Fibroblast of skin of left biceps (primary cell): ENCODE measurements at places on chromosomes 5 and 9.
A peak's percentile ranks its signal among the peaks of the same experiment; 100 is the strongest.

GRCh38 chr5:122219436-122220166 lies 90.3 kb downstream of the ZNF474 start:
- no peak for DNase-seq

DNA sequence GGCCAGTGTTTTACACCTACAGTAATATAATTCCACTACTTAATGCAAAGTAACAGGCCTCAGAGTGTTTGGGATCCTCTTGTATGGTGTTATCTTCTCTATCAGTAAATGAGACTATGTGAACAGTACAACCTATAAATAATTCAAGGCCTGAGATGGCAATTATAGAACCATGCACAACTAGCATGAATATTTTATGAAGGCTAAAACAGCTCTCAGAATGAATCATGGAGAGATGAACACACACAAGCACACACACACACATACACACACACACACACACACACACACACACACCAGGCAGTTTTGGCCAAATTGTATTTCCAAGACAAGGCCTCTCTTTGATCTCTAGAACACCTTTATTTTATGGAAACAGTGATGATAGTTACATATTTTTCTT lies 224.9 kb downstream of the EBF1 start:
- no peak for DNase-seq

- peak; percentile 10 for DNase-seq
These were observed 177.2 kb downstream of the OSTF1 start for GRCh38 chr9:75265525-75265972.

GRCh38 chr5:72251386-72251785 lies 68.7 kb downstream of the MRPS27 start:
- DNase-seq: no peak

DNA sequence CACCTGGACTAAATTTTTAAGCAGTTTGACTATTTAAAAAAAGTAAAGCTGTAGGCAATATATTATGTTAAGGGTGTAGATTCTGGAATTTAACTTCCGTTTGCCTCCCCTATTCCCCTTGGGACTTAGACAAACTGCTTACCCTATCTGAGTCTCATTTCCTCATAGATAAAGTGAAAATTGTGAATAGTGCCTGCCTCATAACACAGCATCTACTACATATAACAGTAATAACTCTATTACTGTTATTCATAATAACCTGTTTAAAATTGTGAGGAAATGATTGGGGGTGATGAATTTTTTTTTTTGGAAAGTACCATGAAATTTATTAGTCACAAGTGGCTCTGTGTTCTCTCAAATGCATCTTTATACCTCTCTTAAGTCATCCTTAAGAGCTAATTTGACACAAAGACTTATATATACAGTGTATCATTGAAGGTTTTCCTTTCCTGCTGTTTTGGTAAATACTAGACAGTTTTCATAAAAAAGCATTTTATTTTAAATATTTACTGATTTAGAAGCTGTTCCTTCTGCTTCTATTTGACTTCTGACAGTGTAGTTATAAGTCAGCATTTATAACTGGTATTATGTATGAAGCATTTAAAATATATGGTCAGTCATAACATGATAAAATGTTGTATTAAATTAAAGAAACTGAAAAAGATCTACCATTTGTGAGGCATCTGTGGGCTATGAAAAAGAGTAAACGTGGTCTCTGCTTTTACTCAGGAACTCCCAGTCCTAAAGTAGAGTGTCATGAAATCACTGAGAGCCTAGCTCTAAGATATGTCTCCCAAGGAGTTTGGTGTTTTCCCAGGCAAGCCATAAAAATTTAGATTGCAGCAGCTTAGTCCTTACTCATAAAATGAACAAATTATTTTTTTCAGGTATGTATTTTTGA lies 46.4 kb downstream of the MCCC2 start:
- DNase-seq: no peak

DNA sequence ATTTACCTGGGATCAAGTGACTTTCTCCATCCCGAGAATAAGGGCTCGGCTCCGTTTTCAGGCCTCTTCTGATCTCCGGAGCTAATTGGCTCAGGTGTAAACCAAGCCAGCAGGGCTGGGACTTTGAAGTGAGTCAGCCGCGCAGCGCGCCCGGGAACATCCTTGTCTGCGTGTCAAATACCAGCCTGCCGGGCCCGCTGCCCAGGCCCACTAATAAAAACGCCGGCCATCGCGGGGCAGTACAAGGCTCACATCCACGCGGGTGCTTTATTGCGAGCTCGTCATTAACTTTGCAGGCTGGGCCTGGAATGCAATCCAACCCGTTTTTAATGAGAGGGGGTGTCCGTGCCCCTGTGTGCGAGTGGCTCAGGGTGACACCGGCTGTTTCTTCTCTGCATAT lies 416.8 kb downstream of the IRX2 start:
- DNase-seq: no peak

GRCh38 chr9:94584555-94584954 lies 9.1 kb downstream of the FBP2 start:
- no peak for DNase-seq

DNA sequence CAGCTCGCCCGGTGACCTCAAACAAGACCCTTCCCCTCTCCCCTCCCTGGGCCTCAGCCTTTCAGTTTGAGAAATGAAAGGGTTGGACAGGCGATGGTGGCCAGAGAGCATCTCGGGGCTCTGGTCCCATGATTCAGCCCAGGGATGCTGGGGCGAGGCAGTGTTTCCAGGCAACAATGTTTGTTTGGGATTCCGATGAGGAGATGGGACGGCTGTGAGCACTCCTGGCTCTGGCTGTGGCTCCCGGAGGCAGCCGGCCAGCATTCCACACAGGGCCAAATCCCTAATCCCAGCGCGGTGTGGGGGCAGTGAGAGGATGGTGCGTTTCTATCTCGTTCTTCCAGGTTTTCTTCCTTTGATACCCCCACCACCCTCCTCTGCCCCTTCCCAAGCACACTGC lies 66.0 kb downstream of the HMCN2 start:
- DNase-seq: peak; percentile 23

GRCh38 chr5:115377468-115378217 lies 81.2 kb upstream of the CCDC112 start:
- peak; percentile 81 for DNase-seq

DNA sequence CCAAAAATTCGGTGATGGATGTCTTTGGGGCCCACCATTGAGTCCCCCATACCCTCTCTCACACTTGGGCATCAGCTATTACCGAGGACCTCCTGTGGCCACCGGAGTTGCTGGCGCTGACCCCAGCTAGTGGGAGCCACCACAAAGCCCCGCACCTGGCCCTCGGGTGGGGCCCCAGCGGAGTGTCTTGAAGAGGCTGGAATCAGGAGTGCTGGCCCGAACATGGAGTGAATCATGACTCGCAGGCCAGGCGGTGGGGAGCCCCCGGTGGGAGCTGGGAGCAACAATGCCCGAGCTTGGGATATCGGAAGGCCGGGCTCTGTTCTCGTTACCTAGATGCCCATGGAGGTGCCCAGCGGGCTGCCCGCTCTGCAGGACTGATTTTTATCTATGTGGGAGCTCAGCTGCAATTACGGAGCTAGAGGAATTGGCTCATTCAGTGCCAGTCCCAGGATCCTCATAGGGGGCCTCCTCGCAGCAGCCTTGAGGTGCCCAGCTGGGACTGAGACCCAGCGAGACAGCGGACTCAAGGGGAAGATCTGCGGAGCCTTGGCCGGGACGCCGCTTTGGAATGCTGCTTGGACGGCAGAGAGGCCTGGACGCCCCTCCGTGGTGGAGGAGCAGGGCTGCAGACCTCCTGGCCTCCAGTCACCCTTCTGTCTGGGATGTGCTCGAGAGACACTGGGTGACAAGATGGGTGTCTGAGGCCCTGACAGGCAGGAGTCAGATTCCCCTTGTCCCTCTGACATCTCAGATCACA lies 70.8 kb downstream of the PSMB7 start:
- no peak for DNase-seq

- DNase-seq: no peak
These were observed 25.1 kb downstream of the IL7R start for GRCh38 chr5:35881758-35882157.

DNA sequence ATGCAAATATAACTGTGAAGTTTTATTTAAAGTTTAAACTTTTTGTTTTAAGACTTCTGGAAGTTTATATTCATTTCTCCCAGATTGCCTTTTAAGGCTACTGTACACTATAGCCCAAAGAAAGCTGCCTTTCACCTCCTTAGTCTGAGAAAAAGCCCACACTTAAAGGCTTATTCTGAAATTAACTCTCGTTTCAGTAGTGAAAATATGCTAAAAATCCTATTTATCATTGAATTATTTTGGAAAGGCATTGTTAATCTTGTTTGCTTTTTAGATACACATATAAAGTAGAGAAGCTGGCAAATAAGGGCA lies 3.3 kb upstream of the PURA start:
- DNase-seq: no peak

- no peak for DNase-seq
These were observed 57.4 kb upstream of the NOTCH1 start for GRCh38 chr9:136603216-136603615.

GRCh38 chr5:167155387-167156005 lies 1135.9 kb upstream of the WWC1 start:
- no peak for DNase-seq

DNA sequence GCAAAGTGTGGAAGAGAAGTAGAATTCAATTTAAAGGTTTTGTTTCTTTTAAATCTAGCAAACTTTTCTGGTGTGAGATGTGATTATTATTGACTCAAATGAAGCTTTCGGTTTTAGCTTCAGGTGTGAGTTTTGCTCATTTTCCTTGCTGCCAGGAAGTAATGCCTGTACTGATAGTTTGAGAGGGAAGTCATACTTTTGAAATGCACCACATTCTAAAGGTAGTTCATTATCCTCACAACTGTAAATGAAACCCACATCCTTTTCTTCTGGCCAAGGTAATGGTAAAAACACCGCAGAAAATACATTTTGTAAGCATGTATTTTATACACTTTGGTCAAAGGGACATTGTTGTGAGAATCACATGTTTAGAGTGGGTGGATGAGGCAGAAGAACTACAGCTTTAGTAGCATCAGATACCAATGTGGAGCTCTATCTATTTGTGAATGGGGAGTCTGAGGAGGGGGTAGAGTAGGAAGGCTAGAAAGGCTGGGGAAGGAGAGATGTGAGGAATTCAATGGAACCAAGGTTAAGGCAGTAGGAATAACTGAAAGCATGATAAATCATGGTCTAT lies 167.0 kb upstream of the CDKN2B start:
- DNase-seq: no peak

DNA sequence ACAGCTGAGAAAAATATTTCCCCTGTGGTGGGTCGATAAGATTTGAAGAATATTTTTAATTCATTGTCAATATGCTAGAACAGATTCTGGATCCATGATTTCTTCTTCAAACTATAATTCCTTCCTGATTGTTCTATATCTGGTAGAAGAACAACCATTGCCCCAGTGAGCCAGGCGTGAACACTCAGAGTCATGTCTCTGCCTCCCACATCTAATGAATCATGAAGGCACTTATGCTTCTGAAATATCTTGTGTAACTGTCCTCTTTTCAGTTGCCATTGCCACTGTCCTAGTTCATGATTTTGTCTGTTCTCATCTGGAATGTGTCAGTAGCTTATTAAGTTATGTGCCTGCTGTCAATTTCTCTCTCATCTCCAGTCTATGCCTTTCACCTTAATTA lies 40.0 kb downstream of the GABRG2 start:
- DNase-seq: no peak

GRCh38 chr5:55055183-55055582 lies 31.1 kb downstream of the GZMK start:
- DNase-seq: no peak

GRCh38 chr9:96440671-96441199 lies 9.2 kb upstream of the HABP4 start:
- DNase-seq: no peak

- DNase-seq: no peak
These were observed 155.5 kb upstream of the GRIN3A start for GRCh38 chr9:101893661-101894646.

DNA sequence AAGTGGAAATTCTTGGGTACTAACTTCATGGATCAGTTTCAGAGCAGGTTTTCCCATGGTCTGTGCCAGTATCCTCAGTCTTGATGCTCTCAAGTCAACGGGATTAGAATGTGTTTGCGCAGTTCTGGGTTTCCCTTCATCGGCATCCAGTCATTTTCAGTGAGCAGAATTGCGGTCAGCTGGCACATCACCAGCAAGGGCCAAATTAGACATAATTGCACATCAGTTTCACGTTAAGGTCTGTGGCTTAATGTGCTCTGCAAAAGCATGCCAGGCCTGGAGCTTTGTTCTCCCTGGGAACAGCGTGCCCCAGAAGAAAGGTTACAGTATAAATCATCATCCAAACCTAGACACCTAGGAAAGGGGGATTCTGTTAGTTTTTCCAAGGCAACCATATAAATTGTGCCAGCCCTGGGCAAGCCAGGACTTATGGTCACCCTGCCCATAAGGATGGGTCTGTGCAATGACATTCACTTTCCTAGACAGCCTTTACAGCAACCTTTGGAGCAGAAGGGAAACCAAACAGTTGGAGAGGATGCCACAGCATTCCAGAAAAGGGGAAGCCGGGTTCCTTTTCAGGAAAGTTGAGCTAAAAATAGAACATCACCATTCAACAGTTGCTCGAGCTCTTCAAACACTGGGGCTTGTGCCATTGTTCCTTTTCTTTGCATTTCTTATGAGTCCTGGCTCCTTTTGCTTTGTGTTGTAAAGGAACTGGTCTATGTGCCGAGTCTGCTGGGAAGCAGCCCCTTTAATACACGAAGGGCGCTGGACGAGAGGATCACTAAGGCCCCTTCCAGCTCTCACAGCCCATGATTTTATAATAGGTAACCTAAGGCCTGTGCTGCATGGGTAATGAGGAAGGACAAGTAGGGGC lies 23.1 kb downstream of the IQGAP2 start:
- no peak for DNase-seq

DNA sequence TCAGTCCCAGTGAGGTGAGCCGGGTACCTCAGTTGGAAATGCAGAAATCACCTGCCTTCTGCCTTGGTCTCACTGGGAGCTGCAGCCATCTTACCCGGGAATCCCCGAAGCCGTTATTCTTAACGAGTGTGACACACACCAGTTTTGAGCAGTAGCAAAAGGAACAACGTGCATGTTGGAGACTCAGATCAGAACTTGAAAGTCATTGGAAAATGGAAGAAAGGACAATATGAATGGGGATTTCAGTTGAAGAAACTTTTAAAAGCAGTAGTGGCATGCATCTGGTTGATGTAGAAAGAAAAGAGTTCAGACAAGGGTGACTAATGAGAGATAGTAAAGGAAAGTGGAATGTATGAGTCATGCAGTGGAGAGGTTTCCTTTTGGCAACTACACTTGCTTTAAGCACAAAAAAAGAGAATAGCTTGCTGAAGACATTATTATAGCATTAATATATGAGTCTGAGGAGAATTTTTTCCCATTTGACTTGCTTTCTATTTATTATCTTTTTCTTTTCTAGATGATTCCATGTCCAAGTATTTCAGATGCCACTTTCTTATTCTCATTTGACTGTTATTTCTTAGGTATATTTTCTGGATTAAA lies 44.4 kb upstream of the ANKDD1B start:
- DNase-seq: peak; percentile 67
